ENCODE measurements at places on chromosomes 7 and 10. TPM values are rescaled to one million over a fixed set of nuclear protein-coding genes. Genes with fewer than 3 reads are reported as not detected.

GRCh38 chr7:32258265-32258664 is 188.1 kb upstream of the PDE1C start:
- H3K27ac ChIP-seq, result no peak overlapping the region
- H3K4me1 ChIP-seq, result no peaks in the 10 kb centered on the region
- H3K4me3 ChIP-seq, result no peak overlapping the region

DNA sequence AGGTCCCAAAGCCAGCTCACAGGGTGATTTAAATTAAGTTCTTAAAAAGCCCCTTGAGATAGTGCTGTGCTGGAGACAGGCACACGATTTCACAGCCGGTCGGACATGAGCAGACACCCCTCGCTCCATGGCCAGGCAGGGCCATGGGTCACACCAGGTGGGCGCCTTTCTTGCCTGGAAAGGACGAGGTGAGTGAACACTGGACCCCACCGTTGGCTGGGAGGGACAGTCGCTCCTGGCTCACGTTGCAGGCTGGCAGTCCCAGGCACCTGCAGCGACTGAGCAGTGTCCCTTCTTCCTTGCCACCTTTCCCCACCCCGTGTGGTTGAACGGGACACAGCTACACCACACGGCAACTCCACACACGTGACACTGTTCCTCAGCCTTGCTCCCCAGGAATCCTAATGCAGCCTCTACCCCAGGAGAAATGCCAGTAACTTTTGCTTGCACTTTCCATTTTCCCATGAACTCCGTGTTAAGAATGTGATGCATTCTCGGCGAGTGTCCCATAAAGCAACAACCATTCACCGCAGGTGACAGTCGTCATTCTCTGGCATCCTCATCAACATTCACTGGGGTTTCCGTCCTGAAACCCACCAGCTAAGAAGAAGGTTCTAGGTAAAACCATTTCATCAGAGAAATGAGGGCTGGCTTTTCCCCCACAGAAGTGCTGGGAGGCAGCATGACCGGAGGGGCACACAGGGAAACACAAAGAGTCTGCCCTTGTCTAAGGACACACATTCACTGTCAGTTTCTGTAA is 217.4 kb downstream of the ZMYND11 start:
- peaks cover 18% of the 10 kb centered on the region for H3K4me1 ChIP-seq
- H3K27ac ChIP-seq, result no peak overlapping the region
- H3K36me3 ChIP-seq, result no peaks in the 10 kb centered on the region
- peak overlapping the region; percentile 5 for H3K4me3 ChIP-seq
- H3K27me3 ChIP-seq, result no peaks in the 10 kb centered on the region

The UCN3 gene
- not detected for total RNA-seq

The UCMA gene
- total RNA-seq, result not detected

The SYNPO2L gene
- not detected for total RNA-seq

The LEP gene
- total RNA-seq, result not detected

DNA sequence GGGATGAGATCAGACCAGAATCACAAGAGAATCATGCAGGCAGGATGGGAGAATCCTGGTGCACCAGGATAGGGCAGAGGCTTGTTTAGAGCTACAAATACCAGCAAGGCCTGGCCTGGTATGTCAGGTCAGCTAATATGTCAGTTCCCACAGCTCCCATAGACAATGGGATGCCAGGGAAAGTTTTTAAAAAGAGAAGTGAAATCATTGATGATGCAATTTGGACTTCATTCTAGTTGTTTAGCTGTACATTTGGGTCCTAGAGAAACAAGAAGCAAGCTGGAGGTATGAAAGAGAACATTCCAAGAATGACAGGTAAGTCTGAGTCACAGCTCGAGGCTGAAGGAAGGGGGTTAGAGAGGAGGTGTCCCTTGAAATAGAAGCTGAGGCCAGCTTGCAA is 45.2 kb downstream of the GPR141 start:
- no peak for DNase-seq
- no peak overlapping the region for H3K27ac ChIP-seq
